ENCODE measurements at places on chromosomes 1 and 21.

- DNase-seq, result peak; percentile 52
Observed at GRCh38 chr1:200302921-200303290, 106.9 kb downstream of the ZNF281 start.

GRCh38 chr1:7407980-7408770 lies 362.9 kb upstream of the VAMP3 start:
- peak; percentile 40 for DNase-seq

GRCh38 chr1:160539990-160540858 lies 17.2 kb upstream of the SLAMF6 start:
- DNase-seq, result no peak

DNA sequence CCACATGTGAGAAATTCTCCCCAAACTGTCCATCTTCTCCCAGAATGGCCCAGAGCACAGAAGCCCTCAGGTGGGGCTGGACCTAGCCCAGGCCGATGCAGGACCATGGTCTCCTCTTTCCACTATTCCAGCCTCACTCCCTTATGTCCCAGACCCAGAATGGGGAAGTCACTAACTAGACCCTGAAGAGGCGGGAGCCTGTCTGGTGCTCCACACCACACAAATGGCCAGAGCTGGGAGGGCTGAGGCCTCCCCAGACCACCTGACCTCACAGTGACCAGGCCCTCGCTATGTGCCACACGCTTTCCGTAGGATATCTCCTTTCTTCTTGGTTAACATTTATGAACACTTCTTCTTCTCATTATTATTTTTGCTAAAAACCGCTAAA lies 54.9 kb upstream of the EDN2 start:
- no peak for DNase-seq

- DNase-seq, result no peak
Observed at GRCh38 chr1:3914331-3914851, 14.3 kb upstream of the C1orf174 start.

GRCh38 chr21:14594967-14595366 lies 48.9 kb upstream of the SAMSN1 start:
- DNase-seq, result no peak

DNA sequence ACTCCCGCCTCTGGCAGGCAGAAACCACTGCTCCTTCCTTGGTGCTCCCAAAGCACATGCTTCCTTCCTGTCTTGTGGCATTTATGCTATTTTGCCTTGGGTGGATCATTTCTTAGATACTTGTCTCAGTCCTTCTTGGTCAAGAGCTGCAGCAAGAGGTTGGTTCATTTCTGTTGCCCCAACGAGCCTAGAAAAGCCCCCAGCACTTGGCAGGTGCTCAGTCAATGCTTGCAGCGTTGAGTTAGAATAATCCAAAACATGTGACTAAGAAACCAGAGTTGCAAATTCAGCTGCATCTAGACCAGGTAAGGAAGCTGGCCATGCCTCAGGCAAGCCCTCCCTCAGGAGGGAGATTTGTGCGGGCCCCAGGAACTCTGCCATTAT lies 42.4 kb upstream of the TENT5C start:
- DNase-seq, result no peak

- DNase-seq, result no peak
Observed at GRCh38 chr1:1867164-1867563, 23.7 kb downstream of the GNB1 start.

DNA sequence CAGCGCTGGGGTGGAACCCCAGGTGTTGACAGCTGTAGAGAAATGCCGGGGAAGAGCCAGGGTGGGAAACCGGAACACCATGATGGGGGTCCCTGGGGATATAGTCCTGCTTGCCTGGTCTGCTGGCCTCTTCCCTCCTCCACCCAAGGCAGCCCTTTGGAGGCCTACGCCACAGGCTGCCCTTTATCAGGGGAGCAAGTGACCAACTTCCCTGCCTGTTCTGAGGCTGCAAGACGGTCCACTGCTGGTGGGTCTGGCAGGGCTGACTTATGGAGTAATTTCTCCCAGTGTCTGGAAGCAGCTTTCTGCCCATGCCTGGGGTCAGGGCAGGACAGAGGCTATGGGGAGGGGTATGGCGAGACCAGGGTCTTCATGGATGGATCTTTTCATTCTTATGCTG lies 50.8 kb upstream of the EDN2 start:
- DNase-seq, result no peak

DNA sequence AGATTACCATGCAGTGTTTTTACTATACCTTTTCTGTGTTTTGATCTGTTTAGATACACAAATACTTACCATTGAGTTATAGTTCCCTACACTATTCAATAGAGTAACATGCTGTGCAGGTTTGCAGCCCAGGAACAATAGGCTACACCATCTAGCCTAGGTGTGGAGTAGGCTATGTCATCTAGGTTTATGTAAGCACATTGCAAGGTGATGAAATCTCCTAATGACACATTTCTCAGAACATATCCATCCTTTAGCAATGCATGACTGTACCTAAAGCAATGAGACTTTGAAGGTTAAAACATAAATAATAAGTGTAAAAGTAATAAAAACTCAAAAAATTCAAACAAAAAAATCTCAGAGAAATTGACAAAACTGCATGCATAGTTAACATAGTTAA lies 358.6 kb downstream of the USH2A start:
- DNase-seq, result no peak

DNA sequence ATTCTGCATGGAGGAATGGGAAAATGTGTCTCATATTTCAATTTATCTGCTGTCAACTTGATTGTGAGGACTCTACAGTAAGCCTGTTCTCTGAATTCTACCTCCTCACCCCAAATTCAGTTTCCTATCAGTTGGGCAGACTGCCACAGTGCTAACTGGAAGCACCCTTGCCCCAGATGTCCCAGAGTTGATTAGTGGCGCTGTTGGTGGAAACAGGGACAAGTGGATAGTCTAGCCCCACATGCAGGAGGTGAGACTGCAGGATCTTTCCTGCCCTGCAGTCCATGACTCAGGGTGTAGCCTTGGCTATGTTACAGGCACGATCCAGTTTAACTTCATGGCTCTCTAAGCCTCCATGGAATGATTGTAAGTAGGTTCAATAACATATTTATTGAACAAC lies 22.1 kb downstream of the ADAM30 start:
- no peak for DNase-seq

DNA sequence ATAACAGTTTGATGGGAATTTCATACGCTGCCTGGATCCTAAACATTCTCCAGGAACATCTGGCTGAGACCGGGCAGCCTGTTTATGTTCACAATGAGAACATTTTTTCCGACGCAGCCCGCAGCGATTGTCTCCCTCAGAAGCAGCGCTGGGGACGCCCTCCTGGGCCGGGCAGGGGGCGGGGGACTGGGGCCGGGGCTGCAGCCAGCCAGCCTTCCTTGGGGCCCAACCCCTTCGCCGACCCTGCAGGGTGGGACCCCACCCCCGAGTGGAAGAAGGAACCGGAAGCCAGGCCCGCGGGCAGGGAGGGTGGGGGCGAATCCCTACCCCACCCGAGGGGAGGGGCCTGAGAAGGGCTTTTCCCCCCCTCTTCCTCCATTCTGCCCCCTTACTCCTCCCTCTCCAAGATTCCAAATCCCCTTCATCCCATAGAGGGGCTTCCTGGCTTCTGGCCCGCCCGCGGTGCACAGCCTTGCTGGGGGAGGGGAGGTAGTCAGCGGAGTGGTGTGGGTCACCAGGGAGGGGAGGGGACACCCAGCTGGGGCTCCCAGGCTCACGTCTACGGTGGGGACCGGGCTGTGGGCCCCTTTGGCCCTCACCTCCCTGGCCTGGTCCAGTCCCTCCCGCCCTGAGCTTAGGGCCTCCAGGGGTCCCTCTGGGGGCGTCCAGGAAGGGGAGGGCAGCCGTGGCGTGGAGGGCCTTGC lies 60.6 kb downstream of the WNT9A start:
- DNase-seq, result peak; percentile 92

GRCh38 chr1:18407166-18408045 lies 73.3 kb upstream of the KLHDC7A start:
- no peak for DNase-seq

- no peak for DNase-seq
Observed at GRCh38 chr1:225750875-225751824, 26.5 kb upstream of the SRP9 start.

DNA sequence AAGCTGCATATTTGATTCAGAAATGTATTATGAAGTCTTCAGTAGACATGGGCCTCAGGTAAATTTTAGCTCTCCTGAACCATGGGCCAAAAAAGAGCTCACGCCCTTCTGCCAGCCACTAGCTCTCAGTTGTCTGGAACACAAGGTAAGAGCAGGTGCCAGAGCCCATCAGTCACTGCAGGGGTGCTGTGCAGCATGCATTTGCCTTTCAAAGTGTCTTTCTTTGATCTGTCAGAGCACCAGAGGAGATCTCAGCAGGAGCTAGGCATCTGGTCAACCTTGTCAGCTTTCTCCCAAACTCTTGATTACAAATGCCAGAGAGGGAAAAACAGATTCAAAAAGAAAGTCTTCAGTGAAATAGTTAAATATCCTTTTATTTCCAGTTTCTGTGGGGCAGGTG lies 332.3 kb downstream of the COL11A1 start:
- DNase-seq, result no peak

DNA sequence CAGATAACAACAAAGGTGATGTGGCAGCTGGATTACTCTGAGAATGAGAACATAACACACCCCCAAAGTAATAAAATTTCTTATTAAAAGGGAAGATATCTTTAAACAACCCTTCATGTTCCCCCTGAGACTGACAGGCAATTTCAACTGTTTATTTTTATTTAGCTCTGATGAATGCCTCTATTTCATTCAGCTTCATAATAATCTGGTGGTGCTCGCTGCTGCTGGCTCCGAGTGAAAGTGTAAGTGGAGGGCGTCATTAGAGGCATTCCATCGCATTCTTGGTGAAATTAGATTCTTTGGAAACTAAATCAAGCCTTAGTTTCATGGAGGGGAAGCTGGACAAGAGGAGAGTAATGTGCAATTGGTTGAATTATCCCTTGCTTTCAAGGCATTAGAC lies 128.9 kb downstream of the GRIK1 start:
- no peak for DNase-seq

DNA sequence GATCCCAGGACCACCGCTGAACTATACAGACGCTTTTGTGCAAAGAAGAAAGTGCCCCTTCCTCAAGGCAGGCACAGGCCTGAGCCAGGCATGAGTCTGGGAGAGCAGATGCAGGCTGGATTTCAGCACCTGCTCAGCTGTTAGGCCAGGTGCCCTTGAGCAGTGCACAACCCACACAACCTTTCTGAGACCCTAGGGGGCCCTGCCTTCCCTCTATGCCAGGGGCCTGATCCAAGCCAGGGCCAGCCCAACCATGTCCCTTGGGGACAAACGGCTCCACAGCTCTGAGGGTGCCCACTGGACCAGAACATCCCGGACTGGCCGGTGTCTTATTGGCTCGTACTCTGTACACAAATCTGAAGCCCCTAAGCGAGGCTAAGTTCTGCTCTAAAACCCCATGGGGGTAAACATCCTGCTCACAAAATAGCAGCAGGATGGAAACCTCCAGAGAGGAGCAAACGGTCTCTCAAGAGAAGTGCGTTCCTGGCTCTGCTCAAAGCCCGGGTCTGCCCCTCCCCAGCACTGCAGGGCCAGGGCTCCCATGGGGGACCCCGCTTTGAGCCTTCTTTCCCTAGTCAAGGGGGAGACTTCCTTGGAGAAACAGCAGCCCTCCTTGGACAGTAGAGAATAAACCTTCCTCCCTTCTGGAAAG lies 275.1 kb downstream of the NPHP4 start:
- DNase-seq, result peak; percentile 33

DNA sequence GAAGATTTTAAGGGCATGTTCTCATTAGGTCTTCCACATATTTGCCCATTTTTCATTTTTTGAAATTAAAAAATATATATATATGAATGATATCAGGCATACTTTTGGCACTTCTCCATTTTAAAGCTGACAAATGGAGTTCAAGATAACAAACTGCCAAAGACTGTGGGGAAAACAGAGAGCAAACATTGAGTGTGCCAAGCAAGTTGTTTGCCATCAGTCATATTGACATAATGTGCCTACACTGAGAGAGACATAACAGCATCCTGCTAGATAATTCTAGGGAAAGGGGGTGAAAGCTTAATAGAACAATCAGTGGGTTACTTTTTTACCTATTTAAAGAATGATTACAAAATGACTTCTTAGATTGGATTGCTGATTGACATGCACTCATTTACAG lies 529.4 kb upstream of the CXADR start:
- no peak for DNase-seq

DNA sequence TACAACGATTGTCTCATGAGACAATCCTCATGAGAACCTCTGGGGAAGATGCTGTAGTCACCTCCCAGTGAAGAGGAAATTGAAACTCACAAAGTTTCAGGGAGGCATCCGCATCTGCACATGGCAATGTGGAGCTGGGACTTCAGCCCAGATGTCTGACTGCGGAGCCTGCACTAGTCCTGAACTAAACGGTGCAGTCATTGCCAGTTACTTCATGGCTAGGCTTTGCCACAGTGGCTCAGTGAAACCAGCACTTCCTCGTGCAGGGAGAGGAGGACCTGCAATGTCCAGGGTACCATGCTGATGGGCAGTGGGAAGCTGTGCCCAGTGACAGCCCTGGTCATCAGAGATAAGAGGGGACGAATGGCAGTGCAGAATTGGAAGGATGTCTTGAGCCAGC lies 40.7 kb upstream of the ETS2 start:
- no peak for DNase-seq

DNA sequence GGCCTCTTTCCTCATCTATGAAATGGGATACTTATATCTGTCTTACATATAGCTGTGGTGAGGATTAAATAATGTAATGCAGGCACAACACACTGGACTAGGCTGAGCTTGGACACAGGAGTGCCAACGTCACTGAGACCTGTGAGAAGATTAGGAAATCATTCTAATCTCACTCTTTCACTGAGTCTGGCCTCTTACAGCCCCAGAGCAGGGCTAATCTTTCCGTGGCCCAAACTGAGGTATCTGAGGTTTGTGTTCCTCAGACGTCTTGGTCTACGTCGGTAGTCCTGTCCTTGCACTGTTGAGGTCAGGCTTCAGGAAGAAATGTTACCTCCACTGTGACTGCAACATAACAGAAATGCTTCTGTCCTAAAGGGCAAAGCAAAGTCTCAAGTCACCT lies 22.6 kb upstream of the A3GALT2 start:
- DNase-seq, result no peak

DNA sequence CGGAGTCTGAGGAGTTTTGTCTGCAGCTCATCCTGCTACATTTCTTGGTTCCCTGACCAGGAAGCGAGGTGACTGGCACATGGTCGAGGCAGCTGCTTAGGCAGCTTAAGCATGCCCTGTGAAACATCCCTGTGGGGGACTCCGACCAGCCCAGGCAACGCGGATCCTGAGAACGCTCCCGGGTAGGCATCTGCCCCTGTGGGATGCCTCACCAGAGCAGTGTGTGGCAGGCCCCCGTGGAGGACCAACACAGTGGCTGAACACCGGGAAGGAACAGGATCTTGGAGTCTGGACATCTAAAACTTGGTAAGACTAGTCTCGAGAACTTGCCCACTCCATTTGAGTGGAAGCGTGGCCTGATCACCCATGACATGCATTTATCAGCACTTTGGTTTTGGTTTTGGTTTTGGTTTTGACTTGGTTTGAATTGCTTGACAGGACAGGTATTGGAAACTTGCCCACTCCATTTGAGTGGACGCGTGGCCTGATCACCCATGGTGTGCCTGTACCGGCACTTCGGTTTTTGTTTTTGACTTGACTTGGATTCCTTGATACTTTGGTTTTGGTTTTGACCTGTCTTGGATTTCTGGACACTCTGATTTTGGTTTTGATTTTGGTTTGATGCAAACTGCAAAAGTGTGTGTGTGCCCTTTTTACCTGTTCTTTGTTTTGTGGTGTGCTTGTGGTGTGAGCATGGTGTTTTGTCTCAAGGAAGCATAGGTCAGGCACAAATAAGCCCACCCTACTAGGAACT lies 12.2 kb upstream of the NEK2 start:
- DNase-seq, result no peak

Measured in right forelimb (tissue), 1 donor.